ENCODE measurements at places on chromosomes 6 and 20.

DNA sequence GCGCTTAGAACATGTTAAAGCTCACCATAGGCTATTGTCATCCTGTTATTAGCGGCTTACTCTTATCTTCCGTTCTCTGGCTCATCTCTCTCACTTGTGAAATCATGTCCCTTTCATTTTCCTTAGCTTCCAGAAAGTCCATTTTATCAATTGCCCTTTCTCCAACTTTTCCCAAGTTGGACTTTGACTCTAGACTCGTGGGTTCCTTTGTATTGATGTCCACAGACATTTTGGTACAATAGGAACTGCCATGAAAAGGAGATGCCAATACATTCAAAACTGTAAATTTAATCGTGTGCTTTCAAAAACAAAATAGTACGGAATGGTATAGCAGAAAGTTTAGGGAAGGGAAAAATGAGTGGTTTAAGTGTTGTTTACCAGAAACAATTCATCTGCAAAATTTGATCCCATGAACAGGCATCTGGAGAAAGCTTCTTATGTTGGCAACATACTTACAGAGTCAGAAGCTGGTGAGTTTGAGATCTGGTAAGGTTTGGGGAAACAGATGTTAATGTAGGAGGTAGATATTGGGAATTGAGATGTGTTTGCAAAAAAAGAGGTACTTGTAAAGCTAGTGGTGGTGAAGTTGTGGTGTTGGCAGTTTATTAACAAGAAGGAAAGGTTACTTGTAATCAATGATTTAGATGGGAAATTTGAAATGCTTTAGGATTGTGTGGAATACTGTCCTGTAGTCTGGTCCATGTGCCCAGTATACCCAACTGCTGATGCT is 10.2 kb upstream of the HIVEP1 start:
- DNase-seq = no peak

DNA sequence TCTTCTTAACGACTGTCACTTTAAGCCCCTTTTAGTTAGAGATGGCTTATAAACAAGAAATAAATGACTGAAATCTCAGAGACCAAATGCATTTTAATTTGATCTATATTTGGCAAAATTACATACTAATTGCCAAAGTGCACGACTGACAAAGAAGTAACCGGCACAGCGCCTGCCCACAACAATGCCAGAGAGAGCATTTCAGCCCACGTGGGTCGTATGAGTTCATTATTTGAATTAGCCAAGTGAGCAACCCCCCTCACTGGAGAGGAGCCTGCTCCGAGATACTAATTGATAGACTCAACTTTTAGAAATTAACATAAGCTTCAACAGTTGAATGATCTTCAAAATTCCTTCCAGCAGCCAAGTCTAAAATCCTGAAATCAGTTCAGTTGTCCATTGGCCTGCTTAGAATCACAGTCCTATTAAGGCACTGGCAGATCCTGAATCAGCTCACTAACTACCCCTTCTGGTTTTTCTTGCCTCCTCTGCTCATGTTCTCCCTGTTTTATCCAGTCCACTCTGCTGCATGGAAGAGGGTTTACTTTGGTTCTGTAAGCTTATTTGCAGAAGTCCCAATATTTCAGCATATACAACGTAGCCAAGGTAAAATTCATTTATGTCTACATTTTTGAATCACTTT is 519.1 kb upstream of the AGPAT4 start:
- DNase-seq = no peak

DNA sequence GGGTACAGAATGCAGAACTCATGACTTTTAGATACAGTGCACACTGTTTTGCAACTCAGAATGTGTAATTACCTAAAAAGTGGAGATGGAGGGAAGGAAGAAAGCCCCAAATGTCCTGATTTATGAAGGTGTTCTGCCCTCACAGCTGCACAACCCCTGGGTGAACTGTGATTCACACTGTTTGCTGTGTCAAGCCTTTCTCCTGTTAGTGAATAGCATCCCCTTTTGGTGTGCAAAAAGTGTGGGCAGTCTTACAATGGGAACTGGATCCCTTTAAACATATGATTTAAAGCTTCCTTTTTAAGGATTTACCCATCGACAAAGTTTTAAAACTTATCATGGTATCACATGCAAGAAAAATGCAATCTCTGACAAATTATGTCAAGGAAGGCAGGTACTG is 633.4 kb upstream of the EPHA7 start:
- no peak for DNase-seq

DNA sequence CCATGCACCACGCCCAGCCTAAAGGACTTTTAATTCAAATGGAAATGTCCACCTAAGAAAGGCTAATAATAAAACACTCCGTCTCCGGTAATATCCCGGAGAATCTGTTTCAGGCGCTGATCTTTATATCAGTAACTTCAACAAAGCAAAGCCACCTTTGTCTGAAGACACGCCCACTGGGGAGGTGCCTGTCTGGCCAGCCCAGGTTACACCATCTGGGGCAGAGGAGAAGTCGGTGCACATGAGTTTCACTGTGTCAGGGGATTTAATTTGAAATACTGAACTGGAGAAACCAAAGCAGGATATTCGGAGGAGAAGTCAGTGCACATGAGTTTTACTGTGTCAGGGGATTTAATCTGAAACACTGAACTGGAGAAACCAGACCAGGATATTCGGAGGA is 9.4 kb downstream of the SERPINB6 start:
- DNase-seq = no peak

DNA sequence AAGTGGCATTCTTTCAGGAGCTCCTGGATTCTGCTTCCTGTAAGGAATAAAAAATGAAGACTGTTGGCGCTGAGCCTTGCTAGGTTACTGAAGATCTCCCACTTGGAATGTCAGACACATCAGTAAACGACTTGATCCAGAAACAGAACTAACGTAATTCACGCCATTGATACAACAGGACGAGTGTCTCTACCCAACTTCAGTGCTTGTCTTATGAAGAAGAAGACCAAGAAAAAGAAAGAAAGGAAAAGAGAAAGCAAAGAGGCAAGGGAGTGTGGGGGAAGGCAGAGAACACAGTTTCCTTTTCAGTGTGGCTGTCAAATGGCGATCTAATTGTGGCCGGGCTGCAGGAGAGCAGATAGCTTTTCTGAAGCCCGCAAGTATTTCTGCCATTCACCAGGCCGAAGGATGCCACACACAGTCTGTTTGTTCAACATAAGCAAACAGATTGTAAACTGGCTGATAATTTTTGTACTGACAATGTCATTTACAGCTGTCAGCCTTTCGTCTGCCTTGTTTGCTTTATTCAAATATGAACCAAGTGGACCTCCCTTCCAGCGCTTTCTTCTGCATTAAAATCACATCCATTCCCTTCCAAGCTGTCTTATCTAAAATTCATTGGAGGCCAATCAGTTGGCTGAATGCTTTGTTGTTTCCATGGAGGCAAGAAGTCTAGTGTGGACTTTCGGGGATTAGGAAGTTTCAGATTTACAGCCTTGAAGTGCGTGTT is 180.6 kb downstream of the FOXA2 start:
- no peak for DNase-seq

DNA sequence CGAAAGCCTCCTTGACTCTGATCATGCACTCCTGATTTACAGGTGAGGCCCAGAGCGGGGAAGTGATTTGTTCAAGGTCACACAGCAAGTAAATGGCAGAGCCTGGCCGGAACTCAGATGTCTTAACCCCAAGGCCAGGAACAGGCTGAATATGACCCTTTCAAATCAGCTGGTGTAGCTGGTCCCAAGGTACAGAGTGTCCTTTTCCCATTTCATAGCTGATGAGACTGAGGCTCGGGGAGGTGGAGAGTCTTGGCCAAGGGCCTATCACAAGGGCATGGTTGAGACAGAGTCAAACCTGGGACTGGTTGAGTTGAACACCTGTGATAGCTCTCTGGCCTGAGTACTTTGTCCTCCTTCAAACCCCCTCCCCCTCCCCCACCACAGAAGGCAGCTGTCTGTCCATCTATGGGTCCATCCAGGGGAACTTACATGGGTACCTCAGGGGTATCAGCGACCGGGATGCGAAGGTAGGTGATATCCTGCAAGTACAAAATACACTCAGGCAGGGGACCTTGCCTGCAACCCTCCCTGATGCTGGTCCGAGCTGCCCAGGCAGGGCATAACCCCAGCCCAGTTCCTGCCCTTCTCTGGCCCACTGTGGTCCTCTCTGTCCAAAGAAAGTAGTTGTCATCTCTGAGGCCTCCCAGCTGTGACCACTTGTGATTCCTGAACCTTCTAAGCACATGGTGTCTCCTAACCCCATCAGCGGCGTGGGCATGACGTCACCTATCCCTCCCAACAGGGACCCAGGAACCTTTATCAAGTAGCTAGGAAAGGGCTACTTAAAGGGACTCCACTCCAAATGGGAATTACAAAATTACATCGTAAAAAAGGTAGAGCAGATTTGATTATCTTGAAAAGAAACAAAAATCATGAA is 5.6 kb downstream of the DUSP15 start:
- DNase-seq = no peak

GRCh38 chr6:132954936-132955335 is 140.6 kb downstream of the RPS12 start:
- no peak for DNase-seq

DNA sequence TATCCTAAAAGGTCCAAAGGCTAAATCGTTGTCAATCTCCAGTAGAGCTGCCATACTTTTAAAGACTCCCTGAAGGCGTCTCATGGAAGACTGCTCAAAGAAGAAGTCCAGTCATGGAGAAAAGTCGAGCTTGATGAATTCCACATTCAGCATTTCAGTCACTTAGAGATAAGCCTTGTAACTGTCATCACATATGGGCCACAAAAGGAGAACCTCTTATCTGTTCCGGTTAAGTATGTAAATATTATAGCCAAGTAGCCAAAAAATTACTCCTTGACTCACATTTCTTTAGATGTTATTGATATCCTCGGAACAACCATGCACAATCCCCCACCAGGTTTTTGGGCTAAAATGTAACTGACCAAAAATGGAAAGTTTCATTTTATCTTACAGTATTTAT is 9.8 kb upstream of the CNKSR3 start:
- no peak for DNase-seq

DNA sequence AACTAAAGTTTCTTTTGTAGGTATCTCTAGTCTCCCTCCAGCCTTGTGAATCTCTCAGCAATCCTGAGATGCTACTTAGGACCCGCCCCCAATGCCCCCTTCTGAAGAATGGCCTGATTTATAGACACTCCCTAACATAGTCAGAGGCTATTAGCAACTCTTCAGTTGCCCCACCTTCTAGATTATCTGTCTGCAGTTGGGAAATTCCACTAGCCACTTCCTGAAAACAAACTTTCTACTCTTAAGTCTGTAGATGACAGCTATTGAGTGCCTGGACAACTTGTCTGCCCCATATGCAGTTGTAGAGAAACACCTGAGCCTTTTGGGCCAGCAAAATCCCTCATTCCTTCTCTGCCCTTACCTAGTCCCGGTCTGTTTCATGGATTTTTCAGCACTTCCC is 188.2 kb upstream of the PREP start:
- DNase-seq = no peak

GRCh38 chr20:52303281-52303950 is 111.8 kb upstream of the ZFP64 start:
- DNase-seq = no peak

DNA sequence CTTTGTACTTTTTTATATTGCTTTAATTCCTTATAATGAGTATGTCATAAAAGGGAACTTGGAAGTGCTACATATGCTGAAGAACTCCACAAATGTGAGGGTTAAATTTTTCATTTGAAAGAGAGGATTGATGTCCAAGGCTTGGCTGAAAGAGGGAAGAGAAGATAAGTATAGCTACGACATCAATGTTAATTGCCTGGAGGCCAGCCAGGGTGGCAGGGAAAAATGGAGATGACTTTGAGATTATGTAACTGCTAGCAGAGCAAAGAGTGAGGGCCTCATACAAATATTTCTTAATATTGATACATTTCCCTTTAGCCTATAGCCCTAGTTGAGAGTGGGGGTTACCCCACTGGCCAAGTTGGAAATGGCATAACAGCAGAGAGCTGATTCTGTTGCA is 24.8 kb upstream of the RIMS4 start:
- DNase-seq = no peak

DNA sequence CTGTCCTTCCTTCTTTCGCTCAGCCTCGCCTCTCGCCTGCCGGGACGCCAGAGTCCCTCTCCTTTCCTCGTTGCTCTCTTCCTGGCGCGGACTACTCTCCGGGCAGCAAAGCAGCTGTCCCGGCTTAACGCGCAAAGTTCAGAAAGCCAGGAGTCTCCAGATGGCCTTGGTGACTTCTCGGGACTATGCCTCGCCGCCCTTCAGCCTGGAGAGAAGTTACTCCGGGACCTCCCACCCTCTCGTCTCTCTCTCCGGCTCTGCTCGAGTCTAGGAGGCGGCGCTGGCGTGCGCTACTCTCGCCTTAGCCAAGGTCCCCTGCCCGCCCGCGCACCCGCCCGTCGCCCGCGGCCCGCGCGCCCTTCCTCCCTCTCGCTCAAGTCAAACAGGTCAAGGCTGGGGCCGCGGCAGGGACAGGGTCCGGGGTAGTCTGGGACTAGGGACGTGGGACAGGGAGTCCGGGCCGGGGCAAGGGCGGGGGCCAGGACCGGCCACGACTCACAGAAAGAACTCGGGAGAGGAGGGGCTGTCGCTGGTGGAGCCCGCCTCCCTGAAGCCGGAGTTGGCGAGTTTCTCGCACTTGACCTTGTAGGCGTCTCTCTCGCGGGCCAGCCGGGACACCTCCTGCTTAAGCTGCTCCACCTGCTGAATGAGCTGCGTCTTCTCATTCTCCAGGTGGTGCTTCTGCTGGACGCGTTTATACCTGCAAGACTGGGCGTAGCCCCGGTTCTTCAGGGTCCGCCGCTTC is 1.5 kb downstream of the MAFB start:
- DNase-seq = no peak

DNA sequence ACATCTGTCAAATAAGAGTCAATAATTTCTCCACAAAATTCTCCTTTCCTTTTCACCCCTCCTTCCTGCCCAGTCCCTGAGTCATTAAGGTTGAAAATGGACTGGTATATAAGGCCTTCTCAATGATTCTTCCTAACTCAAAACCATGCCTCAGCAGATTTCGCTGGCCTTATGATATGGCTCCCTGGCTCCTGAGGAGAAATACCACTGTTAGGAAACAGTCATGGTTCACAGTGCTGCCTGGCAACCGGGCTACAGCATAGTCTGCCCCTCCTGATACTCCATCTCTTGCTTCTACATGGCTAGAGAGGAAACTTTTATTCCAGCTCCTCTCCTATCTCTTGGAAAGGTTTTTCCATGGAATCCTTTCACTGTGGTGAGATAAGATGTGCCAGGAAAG is 4.7 kb downstream of the UBE2J1 start:
- no peak for DNase-seq

- no peak for DNase-seq
Measured at GRCh38 chr6:122066200-122066599, 333.3 kb upstream of the HSF2 start.

DNA sequence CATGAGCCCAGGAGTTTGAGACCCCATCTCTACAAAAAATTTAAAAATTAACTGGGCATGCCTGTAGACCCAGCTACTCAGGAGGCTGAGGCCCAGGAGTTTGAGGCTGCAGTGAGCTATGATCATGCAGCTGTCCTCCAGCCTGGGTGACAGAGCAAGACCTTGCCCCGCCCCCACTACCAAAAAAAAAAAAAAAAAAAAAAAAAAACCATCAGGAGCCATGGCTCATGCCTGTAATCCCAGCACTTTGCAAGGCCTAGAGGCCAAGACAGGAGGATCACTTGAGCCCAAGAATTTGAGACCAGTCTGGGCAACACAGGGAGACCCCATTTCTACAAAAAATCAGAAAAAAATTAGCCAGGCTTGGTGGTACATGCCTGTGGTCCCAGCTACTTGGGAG is 159.1 kb downstream of the SOBP start:
- DNase-seq = no peak
